ENCODE measurements at places on chromosomes 16 and 17.

GRCh38 chr16:5642011-5642410 is 544.4 kb upstream of the EEF2KMT start:
- DNase-seq: no peak

GRCh38 chr16:1424028-1424427 is 3.5 kb upstream of the UQCC4 start:
- DNase-seq: no peak

- DNase-seq: no peak
These were observed 31.7 kb downstream of the CLTC start for GRCh38 chr17:59651346-59651745.

DNA sequence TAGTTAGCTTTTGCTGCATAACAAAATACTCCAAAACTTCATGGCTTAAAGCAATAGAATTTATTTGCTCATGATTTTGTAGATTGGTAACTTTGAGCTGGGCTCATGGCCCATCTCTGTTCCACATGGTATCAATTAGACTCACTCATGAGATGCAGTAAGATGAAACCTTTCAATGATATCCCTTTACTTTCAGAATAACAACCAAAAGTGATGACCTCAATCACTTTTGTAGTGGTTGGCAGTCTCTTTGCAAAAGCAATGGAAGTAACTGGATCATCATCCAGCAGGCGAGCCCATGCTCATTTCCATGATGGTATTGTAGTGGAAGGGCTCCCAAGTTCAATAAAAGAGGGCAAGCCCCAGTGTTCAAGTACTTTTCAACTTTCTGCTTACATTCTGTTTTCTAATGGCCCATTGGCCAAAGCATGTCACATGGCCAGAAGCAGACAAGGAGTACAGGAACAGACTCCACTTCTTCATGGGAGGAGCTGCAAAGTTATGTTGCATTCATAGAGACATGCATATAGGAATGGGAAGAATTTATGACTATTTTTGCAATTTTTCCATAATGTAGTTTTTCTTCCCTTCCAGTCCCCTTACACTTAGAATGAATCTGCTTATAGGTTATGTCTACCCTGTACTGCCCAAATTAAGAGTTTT is 41.7 kb downstream of the EFCAB5 start:
- DNase-seq: no peak

DNA sequence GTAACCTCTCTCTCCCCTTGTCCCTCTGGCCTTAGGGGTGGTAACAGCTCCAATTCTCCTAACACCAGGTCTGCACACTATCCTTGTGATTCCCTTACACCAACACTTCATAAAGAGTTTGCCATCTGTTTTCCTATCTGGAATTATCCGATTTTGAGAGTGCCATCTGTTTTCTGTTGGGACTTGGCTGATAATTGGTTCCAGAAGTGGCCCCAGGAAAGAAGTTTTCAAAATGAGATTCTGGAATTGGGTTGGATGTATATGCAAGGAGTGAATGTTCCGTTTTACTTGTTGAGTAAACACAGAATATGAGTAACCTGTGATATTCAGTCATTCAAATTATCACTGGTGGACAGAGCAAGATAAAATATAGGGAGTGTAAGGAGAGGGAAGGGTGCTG is 134.1 kb upstream of the HS3ST3A1 start:
- DNase-seq: no peak

GRCh38 chr16:81498351-81498750 is 53.7 kb downstream of the CMIP start:
- DNase-seq: no peak

DNA sequence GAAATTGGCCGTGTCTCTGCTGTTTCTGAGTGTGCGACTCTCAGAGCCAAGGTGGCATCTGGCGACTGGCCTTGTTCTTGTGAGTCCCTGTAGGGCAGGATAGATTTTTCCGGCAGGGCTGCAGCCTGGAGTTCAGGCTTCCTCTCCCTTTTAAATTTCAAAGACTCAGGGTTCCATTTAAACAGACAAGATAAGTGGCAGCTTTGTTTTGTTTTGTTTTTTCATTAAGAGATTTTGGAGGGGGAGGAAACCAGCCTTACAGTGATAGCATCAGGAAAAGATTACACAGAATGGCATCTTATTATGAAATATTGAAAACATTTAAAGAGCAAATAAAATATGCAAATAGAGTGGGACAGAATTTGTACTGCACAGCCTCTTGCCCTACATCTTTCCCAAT is 151.3 kb downstream of the RPTOR start:
- DNase-seq: peak; percentile 24

DNA sequence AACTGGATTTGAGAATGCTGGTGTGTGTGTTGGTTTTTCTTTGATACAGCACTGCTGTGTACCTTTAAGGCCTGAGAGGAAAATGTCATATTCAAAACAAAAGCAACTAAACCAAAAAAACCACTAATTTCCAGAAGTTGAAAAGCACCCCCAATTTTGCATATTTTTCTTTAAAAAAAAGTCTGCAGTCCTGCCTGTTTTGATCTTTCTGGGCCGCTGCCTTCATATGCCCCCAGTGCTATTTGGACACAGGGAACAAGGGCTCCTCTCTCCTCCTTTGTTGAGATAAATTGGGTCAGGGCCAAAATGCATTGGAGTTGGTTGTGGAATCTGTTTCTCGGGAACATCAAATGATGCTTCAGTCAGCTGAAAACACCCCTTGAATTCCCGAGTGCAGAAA is 26.9 kb downstream of the GPT2 start:
- DNase-seq: no peak

DNA sequence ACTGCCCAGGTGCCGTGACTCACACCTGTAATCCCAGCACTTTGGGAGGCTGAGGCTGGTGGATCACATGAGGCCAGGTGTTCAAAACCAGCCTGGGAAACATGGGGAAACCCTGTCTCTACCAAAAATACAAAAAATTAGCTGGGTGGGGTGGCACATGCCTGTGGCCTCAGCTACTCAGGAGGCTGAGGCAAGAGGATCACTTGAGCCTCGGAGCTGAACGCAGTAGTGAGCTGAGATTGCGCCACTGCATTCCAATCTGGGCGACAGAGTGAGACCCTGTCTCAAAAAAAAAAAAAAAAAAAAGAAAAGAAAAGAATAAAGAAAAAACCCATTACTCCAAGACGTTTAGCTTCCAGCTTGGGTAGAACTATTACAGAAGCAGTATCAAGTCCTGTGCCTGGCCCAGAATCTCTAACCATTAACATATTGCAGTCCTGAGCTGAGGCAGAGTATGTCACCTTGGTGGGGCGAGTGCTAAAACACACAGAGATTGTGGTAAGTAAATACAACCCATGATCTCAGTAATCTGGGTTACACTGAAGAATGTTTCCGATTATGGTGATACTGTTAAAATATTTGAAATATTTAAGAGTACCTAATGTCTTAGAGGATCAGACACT is 23.2 kb upstream of the CFAP20 start:
- DNase-seq: no peak

- DNase-seq: peak; percentile 49
These were observed 242.0 kb downstream of the FTO start for GRCh38 chr16:53945996-53946395.

DNA sequence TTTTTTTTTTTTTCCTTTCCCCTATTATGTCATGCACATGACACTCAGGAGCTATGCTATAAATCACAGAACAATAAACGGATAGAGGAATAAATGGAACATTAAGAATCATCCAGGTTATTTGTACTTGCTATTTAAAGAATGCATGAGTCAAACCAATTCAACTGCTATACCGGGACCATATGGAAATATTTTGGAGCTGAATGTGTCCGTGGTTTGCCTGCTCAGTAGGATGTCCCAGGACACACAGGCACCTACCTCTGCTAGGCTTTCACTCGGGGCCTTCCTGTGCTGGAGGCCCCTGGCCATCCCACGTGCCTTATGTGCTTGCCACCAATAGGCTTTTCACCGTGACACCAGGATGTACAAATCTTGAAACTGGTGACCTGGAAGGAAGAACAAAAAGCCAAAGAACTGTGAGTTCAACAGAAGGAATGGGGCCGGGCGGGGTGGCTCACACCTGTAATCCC is 15.3 kb upstream of the SEC14L1 start:
- DNase-seq: peak; percentile 83

GRCh38 chr17:5225668-5226457 is 8.8 kb downstream of the SCIMP start:
- DNase-seq: no peak

- no peak for DNase-seq
These were observed 197.5 kb downstream of the RPTOR start for GRCh38 chr17:80742091-80742490.

- DNase-seq: no peak
These were observed 325.4 kb downstream of the ZFHX3 start for GRCh38 chr16:72722552-72722951.

DNA sequence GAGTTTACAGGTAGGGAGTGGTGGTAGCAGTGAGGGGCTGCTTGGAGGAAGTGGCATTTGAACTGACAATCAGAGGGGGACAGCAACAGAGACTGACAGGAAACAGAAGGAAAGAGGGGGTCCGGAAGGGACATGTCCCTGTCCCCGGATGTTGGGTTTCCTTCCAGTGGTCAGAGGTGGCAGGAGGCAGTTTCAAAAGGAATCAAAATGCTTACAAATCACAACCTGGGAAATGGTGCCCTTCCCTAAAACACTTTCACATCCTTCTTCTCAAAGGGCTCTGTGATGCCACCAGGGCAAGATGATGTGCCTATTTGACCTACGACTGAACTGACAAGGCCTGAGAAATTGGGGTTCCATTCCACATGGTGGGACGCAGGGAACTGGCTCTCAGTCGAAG is 19.7 kb downstream of the ADGRG1 start:
- no peak for DNase-seq

GRCh38 chr17:62206550-62206949 is 141.5 kb upstream of the MED13 start:
- no peak for DNase-seq

- DNase-seq: no peak
These were observed 10.9 kb downstream of the ABCC1 start for GRCh38 chr16:15960124-15960971.

DNA sequence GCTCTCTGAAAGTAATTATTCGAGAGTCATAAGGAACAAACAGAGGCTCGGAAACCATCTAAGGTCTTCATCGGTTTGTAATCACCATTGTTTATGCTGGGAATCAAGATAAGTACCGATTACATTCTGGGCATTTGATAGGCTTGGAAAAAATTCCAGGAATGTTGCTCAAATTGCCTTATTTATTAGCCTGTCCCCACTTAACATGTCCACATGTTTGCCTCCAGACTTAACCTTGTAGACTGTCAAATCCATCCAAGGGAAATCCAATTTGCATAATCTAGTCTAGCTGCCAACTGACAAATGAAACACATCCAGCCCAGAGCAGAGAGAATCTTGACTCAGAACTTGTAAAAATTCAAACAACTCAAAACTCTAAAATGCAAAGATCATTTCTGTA is 51.3 kb upstream of the TMC5 start:
- DNase-seq: no peak

- DNase-seq: no peak
These were observed 422.3 kb upstream of the RBFOX1 start for GRCh38 chr16:6910301-6910700.

DNA sequence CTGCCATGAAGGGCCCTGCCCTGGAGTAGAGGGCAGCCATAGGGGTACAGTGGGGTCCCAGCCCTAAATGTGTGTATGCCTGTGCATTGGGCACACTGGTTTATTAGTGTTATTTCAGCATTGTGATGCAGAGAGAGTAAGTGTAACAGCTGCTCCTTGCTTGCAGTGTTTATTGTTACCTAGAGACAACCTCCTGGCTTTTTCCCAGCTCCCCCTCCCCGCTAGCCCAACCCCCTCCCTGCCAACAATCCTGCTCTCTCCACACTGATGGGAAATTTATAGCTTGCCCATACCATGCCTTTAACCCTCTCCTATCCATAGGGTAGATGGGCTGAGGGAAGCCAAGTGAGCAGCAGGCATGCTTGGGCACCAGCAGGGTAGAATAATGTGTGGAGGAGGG is 51.3 kb downstream of the NEUROD2 start:
- no peak for DNase-seq

DNA sequence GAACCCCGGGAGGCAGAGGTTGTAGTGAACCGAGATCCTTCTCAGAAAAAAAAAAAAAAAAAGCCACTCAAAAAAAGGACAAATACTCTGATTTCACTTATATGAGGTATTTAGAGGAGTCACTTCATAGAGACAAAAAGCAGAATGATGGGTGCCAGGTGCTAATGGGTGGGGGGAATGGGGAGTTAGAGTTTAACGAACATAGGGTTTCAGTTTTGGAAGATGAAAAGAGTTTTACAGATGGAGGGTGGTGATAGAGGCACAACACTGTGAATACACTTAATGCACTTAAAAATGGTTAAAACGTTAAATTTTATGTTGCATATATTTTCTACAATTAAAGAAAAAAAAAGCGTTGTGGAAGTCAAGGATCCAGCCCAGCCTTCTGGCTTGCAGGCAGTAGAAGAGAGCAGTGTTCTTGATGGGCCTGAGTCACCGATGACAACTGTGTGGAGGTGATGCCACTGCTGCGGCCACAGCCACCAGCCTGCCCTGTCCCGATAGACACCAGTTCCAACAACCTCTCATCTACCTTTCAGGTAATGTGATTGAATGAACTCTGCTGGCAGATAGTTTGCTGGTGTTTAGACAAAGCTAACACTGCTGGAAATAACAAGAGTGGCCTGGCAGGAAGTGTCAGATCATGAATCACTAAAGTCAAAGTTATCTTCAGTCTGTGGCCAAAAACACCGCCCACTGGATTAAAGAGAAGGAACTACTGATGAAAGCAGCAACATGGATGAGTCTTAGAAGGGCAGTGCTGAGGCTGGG is 49.9 kb upstream of the COX10 start:
- peak; percentile 36 for DNase-seq

GRCh38 chr17:60832151-60832585 is 154.5 kb downstream of the BCAS3 start:
- DNase-seq: peak; percentile 2

DNA sequence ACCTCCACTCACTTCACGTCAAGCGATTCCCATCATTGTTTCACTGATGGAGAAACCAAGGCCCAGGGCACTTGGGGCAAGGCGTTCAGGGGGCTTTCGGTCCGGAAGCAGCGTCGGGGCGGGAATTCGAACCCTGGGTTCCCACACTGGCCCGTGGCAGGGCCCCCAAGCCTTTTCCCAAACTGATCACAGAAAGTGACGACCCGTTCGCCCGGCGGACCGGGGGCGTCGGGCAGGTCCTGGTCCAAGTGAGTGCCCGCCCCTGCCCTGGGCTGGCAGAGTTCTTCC is 856 bp upstream of the MON1B start:
- no peak for DNase-seq

GRCh38 chr17:79401704-79402674 is 208.9 kb downstream of the RBFOX3 start:
- DNase-seq: no peak

DNA sequence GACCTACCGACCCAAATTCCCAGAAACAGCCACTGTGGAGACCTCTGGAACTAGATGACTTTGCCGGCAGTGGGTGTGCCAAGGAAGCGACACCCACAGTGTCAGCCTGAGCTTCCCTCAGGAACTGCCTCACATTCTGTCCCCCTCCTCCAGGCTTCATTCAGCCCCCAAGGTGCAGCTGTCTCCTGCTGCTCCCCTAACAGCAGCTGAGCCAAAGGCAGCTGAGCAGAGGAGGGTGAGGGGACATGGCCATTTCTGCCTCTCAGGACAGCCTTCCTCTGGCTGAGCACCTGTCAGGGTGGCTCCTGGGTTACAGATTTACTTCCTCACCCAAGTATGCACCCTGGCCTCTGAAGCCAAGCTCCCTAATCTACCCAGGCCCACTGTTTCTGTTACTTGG is 22.1 kb upstream of the MTMR4 start:
- DNase-seq: no peak
